ENCODE measurements at places on chromosomes 12 and 14. TPM values are rescaled to one million over a fixed set of nuclear protein-coding genes. Genes with fewer than 3 reads are reported as not detected.

GRCh38 chr14:83309833-83310232 lies 1776.2 kb upstream of the SEL1L start:
- no peak for DNase-seq

DNA sequence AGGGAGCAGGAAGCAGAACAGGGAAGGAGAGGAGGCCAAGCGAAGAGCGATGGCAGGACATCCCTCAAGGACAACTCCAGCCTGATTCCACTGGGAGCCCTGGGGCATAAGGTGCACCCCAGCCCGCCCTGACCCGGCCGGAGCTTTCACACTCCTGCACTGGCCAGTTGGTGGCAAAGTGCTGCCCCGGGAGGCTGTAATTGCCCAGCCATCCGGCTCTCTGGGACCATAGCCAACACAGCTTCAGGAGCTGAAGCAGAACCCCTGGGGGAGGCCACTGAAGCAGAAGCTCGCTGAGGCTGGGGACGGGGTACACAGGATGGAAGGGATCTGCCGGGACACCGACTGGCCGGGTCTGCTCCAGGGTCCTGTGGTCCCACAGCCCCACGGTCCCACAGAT lies 41.9 kb upstream of the BEGAIN start:
- DNase-seq = no peak

GRCh38 chr12:27901959-27902358 lies 70.6 kb downstream of the PTHLH start:
- no peak for DNase-seq

DNA sequence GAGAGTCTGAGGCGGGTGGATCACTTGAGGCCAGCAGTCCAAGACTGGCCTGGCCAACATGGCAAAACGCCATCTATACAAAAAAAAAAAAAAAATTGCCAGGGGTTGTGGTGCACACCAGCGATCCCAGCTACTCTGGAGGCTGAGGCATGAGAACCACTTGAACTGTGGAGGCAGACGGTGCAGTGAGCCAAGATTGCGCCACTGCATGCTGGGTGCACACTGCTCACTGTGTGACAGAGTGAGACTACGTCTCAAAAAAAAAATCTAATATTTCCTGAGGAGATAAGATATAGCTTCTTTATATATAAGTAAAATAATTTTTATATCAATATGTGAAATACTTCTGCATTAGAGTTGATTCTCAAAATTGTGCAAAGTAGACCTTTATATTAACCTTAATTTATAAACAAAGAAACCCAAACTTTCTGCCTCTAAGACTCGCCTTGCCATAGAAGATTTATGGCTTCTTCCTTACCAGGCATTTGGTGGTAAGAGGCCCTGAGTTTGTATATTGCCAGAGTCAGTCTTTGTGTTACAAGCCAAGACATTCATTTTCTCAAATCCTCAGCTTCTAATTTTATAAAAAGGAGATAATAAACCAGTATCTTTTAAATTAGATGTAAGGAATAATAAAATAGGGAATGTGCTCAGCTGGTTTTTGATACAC lies 1226.7 kb downstream of the FLRT2 start:
- no peak for DNase-seq

- DNase-seq = no peak
Measured at GRCh38 chr12:96170762-96171161, 23.4 kb upstream of the ELK3 start.

GRCh38 chr12:92304371-92305055 lies 158.9 kb upstream of the BTG1 start:
- DNase-seq = no peak

HOXC10 gene
- total RNA-seq = not detected

SYNDIG1L gene
- total RNA-seq = 0.22 TPM

All from spleen (tissue), 13 donors.